Smooth muscle cell of trachea (primary cell): ENCODE measurements at places on chromosomes 2 and 18. TPM values are rescaled to one million over a fixed set of nuclear protein-coding genes. Genes with fewer than 3 reads are reported as not detected.

Gene LYPD6
- 0.15 and 0.33 TPM in 2 replicates for total RNA-seq

Gene APCDD1
- 1.9 and 4.5 TPM in 2 replicates for total RNA-seq

Gene RAX
- not detected in 2 replicates for total RNA-seq

Gene MAP3K19
- not detected in 2 replicates for total RNA-seq

Gene GKN1
- total RNA-seq = not detected in 2 replicates

Gene FAM237A
- not detected in 2 replicates for total RNA-seq

Gene C2orf80
- total RNA-seq = not detected in 2 replicates

Gene KCNIP3
- 2.9 and 3.6 TPM in 2 replicates for total RNA-seq

Gene GALNT13
- 0.17 TPM in 1 of 2 replicates, not detected in the other for total RNA-seq

Gene DNAJC5G
- not detected in 2 replicates for total RNA-seq

Gene CDH2
- 6.3 and 6.8 TPM in 2 replicates for total RNA-seq

Gene TDRD15
- total RNA-seq = not detected in 2 replicates

Gene MREG
- 6.5 and 7.6 TPM in 2 replicates for total RNA-seq

Gene SP9
- total RNA-seq = not detected in 2 replicates

Gene SLC23A3
- total RNA-seq = 1.2 and 2.0 TPM in 2 replicates

Gene PDE1A
- 26.5 and 75.3 TPM in 2 replicates for total RNA-seq
